ENCODE measurements at places on chromosomes 6 and 20.

GRCh38 chr6:161853657-161854056 lies 579.8 kb upstream of the AGPAT4 start:
- DNase-seq: no peak

DNA sequence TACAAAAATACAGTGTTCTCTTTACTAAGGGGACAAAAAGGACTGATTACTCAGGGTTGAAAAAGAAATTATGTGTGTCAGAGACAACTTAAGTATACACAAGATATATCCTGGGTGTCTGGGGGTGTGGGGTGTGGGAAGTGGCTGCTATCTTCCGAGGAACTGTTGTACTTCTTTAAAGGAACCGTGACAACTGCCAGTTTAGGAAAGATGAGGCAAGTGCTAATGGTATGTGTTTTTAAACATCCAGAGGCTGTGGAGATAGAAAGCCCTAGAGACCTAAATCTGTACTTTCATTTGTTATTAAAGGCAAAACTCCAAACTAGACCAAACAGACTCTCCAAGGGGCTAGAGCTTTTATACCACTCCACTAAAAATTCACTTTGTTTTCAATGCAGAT lies 95.6 kb downstream of the SNAP25 start:
- DNase-seq: peak; percentile 38

DNA sequence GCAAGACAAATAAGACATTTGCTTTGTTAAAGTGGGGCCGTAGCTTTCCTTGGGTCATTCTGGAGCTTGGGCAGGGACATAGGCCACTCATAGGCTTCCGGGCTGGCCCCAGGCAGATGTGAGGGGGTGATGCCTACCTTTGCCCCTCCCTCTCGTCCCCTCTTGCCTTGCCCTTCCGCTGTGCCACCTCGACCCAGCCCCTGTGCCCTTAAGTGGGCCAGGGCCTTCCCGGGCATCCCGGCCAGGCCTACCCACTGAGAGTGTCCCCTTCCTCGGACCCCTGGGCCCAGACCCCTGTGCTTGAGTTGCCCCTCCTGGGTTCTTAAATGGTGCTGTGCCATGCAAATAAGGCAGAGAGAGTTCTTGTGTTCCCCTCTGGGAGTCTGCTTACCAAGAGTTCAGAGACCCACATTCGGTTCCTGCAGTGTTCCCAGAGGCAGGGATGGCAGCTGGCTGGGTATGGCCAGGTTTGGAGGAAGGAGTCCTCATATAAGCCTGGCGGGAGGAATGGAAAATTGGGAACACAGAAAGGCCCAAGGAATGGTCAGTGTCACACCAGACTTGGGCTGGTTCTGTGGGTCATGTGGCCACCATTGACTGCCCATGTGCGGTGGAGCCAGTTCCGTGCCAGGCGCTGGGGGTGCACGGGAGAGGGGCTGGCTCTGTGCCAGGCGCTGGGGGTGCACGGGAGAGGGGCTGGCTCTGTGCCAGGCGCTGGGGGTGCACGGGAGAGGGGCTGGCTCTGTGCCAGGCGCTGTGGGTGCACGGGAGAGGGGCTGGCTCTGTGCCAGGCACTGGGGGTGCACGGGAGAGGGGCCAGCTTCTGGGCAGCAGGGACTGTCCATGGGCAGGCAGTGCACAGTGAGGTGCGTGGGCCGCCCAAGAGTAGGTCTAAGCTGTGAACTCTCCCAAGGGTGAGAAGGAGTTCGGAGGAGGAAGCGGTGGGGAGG lies 173.5 kb upstream of the SNX9 start:
- no peak for DNase-seq

- no peak for DNase-seq
These were observed 36.0 kb upstream of the IRF4 start for GRCh38 chr6:355373-356208.

DNA sequence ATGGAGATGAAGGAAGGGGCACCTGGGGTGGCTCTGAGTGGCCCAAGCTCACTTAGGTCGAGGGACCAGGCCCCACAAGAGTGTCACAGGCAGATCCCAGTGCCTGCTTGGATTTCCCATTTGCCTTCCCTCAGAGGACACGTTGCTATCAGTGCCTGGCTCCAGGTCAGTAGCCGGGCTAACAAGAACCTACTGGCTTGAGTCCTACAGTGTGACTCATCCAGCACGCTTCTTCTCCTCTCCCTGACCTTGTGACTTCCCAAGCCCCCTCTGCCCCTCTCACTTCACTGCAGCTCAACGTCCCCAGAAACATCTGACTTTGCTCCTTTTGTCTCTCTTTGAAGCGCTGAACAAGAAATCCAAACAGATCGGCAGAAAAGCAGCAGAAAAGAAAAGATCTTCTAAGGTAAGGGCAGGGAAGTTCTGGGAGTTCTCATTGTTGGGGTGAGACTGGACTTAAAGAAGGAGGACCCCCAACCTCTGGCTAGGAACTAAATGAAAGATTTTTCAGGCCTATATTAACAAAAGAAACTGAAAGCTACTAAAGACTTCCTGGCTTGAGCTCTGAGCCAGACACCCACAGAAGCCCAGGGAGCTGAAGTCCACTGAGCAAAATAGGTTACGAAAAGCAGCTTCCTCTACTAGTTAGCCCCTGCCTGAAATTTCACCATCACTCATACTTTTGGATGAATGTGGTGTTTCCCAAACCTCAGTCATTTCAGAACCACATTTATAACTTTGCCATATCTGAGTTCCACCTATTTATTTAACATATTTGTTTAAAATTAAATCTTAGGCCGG lies 21.5 kb downstream of the ASIP start:
- DNase-seq: peak; percentile 26

DNA sequence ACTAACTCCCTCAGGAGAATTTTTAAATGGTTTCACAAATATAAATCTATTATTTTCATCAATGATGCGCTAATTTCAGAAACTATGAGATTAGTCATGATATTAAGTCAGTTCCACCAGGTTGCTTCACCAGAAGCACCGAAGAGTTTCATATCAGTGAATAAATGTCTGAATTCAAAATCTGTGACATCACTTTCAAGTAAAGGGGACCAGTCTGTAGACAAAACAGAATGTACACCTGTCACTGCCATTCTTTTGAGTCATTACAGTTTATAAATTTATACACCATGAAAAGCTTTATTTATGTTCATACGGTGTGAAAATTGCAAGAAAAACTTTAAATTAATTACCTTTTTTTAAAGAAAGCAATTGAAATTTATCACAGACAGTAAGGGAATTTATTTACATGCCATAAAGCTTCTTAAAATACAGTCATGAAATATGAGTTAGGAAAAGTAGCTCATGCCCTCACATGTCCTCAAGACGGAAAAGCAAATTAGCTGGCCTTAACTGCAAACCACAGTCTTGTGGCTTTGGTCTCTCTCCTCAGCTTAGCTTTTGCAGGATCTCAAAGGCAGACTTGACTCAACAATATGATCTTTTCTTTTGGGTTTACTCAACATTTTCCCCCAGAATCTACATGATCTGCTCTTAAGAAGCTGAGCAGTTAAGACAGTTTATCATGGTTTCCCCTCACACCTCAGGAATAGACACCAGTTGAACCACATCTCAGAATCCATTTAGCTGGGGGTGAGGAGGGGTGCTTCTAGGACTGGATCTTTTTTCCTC lies 177.7 kb upstream of the MCHR2 start:
- DNase-seq: peak; percentile 35

DNA sequence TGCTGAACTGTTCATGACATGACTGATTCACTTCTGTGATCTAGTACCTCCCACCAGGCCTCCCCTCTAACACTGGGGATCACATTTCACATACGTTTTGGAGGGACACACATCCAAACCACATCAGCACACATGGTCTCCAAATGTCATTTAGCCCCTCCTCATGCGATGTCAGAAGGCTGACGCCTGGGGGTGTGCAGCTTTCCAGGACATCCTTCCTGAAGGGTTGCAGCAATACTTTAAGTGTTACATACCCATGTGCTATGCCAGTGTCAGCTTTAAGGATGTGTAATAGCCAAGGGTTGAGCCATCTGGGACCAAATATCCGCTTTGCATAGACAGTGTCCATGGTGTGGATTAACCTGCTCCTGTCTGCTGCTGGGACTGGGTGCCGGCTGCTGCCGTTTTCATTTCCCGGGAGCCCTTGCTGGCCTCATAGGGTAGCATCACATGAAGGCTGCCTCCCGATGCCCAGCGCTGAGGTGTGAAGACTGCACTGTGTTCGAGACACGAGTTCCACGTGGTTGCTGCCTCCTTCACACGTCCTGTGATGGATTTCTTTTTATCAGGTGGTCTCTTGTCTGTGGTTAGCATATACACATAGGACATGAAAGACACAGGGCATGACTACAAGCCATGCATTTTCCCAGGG lies 219.0 kb downstream of the THBS2 start:
- peak; percentile 62 for DNase-seq

DNA sequence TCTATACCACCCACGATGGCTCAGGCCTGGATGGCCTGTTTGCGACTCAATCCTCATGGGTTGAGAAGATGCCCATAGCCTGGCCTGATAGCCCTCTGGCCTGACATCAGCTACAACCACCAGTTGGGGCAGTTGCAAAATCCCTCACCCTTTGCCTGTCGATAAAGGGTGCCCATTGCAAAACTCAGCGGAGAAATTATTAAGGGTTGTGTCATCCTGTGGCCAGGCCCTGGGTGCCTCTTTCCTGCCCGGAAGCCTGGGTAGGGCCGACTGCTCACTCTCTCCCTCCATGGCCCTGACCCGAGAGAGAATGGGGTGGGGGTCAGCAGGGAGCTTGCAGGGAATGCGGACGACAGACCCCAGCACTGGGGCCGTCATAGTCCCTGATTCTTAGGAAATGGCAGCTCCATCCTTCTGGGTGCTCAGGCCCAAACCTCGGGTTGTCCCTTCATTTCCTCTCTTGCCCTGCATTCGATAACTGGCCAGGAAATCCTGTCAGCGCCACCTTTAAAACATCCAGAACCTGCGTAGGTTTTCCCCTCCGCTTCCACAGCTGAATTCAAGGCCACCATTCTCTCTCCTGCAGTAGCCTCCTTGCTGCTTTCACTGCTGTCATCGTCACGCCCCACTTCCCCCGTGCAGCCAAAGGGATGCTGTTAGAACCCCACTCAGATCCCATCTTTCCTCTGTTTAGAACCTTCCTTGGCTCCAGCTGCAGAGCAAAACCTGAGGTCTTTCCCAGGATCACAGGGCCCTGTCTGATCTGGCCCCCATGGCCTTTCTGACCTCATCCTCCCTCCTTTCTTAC lies 31.1 kb downstream of the CEBPB start:
- peak; percentile 78 for DNase-seq

GRCh38 chr6:50030777-50031562 lies 9.2 kb upstream of the DEFB110 start:
- peak; percentile 30 for DNase-seq

- DNase-seq: no peak
These were observed 8.9 kb upstream of the MICB start for GRCh38 chr6:31489086-31489485.

DNA sequence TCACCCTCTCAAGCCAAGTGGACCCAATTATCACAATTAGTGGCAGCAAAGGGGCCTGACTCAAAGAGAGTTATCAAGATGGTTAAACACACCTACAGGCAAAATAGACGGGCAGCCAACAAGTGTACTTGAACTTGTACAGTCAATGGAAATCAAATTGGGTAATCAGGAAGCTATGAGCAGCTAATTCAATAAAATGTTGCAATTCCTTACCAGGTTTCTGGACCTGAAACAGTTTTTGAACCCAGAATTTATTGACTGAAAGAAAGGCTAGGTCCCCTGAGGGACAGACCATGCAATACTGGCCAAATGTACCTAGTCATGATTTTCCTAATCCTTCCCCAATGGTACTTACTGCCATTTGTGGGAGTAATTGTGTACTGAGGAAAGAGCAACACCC lies 679.8 kb downstream of the EPM2A start:
- no peak for DNase-seq

GRCh38 chr6:16279243-16279642 lies 40.9 kb downstream of the GMPR start:
- DNase-seq: no peak

GRCh38 chr20:43925801-43926200 lies 11.1 kb downstream of the TOX2 start:
- DNase-seq: peak; percentile 67

GRCh38 chr20:21102603-21103311 lies 3.4 kb downstream of the LINC00237 start:
- DNase-seq: peak; percentile 36

DNA sequence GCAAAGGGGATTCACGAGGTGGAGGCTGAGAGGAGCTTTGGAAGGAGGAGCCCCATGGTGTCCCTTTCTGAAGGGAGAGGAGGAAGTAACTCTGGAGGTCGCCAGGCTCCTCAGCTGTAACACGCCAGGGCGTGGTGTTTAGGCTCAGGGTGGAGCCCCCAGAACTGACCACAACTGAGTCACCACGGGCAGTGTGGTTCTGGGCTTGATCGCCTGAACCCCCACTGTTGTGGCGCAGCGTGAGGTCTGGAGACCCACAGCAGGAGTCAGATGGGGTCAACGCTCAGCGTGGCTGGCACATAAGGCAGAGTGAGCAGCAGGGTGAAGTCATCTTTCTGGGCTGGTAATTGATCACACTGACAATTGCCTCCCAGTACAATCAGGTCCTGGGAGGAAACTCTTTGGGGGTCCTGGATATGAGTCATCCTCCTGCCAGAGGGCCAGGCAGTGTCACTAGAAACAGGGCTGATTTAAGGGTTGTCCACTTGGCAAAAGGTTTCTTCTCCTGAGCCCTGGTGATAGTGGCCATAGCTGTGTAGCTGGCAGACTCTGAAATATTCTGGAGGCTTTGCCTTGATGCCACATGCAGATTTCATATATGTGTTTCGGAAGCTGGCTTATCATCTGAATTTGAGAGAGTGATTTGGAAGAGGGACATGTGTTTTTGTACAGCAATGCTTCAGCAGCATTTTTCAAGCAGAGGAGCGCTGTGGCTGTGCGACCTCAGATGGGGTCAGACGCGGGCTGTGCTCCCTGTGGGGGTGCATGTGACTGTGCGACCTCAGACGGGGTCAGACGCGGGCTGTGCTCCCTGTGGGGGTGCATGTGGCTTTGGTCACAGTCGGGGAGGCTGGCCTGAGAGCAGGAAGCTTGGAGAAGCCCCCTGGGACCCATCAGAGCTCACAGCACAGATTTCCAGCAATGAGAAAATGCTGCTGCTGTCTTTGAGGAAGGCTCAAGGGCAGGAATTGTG lies 50.0 kb downstream of the SYNJ2 start:
- peak; percentile 89 for DNase-seq

- peak; percentile 94 for DNase-seq
These were observed at the start of gene TBX18 for GRCh38 chr6:84764332-84765049. Gene TBX18 (minus strand): TSS chr6:84764598. CDS start chr6:84764181, 417 bp downstream.

DNA sequence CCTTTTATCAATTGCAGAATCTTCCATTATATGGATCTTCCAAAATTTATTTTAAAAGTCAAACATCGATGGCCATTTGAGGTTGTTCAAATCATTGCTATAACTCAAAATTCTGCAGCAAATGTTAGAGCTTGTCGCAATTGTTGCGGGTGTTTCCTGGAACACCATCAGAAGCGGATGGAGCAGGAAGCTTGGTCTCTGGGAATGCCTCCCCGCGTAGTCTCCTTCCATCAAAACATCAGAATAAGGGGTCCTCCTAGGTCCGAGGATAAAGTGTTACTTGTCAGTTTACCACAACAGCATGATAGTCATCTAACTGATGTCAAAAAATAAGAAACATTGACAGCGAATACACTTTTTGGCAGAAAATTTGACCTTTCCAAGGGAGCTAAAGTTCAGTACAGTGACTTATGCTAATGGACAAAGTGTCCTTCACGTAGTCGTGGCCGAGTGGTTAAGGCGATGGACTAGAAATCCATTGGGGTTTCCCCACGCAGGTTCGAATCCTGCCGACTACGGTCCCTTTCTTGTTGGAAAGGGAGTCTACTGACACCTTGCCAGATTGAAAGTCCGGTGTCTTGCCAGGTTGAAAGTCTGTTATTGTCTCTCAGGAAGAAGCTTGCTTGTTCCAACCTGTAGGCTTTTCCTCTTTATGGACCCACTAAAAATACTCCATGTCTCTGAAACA lies 59.0 kb upstream of the ZNF184 start:
- DNase-seq: no peak

GRCh38 chr20:63366390-63367365 lies 5.5 kb upstream of the CHRNA4 start:
- no peak for DNase-seq
